H1 (cell line): ENCODE measurements at places on chromosomes 3 and 15. TPM values are rescaled to one million over a fixed set of nuclear protein-coding genes. Genes with fewer than 3 reads are reported as not detected.
A peak's percentile ranks its signal among the peaks of the same experiment; 100 is the strongest.

Gene RBP2
- not detected in 2 replicates for total RNA-seq

- no peak for DNase-seq
These were observed 244.8 kb downstream of the EPHA6 start for GRCh38 chr3:97059168-97059567.

DNA sequence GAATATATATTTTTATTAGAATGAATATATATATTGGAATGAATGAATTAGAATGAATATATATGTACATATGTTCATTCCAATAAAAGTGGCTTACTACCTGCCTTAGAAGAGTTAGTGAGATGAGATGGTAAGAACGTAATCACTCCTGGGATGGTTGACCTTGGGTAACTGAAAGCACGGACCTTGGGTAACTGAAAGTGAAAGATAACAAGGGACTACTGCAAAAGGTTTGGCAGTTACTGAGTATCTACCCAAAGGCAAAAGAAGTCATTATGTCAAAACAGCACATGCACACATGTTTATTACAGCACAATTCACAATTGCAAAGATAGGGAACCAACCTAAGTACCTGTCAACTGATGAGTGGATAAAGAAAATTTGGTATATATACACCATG, 16.5 kb downstream of the ARNT2 start:
- no peak for DNase-seq

DNA sequence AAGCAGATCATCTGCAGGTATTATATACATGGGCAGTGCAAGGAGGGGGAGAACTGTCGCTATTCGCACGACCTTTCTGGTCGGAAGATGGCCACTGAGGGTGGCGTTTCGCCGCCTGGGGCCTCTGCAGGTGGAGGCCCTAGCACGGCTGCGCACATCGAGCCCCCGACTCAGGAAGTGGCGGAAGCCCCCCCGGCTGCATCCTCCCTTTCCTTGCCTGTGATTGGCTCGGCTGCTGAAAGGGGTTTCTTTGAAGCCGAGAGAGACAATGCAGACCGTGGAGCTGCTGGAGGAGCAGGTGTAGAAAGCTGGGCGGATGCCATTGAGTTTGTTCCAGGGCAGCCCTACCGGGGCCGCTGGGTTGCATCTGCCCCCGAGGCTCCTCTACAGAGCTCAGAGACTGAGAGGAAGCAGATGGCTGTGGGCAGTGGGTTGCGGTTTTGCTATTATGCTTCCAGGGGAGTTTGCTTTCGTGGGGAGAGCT, 639 bp downstream of the MKRN3 start:
- DNase-seq = no peak

Gene SLC22A14
- total RNA-seq = not detected in 2 replicates

- DNase-seq = no peak
These were observed 186.9 kb upstream of the CRBN start for GRCh38 chr3:3366386-3366785.

- no peak for DNase-seq
These were observed 48.5 kb downstream of the HACD2 start for GRCh38 chr3:123536153-123536895.

GRCh38 chr15:57306161-57306943, 70.0 kb upstream of the CGNL1 start:
- peak; percentile 100 for DNase-seq
